ENCODE measurements at places on chromosomes 3 and 15.

- DNase-seq, result no peak
These were observed 86.0 kb downstream of the DNAJB8 start for GRCh38 chr3:128380719-128381118.

- no peak for DNase-seq
These were observed 102.8 kb downstream of the STT3B start for GRCh38 chr3:31635545-31635944.

DNA sequence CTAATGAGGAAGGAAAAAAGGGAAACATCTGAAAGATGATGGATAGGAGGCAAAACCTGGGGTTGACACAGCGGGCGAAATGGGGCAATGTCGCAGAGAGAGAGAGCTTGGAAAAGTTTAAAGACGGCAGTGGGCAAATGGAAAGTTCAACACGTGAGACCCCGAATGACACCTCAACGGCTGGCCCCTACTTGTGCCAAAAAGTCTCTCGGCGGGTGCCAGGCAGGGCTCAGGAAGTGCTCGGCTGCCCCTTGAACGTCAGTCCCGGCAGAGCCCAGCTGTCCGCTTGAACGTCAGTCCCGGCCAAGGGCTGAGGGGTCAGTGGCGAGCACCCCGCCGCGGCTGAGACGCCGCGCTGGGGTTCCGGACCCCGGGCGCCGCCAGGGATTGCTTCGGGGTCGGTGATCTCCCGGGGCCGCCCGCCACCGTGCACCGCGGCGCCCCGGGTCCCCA lies 658 bp downstream of the EOGT start:
- peak; percentile 37 for DNase-seq

DNA sequence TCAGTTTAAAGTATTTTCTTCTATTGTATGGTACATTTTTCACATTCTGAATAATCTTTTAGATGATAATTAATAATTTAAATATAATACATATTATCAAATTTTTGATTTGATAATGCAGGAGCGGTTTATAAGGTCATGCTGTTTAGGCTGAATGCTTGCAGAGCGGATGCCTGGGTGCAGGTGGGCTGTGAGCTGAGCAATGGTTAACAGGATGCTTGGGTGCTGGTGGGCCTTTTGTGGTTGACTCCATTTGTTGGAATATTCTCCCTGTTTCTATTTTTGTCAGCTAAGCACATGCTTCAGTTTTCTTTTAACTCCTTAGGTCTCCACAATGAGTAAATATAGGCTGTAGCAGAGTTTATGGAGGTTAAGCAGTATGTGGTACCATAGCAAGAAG lies 1549.3 kb downstream of the OTOL1 start:
- DNase-seq, result no peak

DNA sequence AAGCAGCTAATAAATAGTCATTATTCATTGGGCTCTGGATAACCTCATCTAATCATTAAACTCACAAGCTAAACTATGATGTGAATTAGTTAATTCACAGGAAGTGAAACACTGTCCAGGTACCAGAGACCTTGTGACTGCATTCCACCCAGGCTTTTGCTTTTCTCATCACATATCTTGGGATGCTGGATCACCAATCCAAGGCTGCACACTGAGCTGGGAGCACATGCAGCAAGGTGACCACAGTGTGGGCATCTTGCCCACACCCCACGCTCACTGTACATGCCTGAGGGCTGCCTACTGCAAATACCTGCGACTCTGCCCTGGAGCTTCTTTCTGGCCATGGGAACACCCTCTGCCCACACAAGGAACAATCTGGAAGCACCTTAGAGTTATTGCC lies 40.6 kb upstream of the TNFAIP8L3 start:
- no peak for DNase-seq

GRCh38 chr3:134496471-134497071 lies 10.7 kb downstream of the CEP63 start:
- no peak for DNase-seq

DNA sequence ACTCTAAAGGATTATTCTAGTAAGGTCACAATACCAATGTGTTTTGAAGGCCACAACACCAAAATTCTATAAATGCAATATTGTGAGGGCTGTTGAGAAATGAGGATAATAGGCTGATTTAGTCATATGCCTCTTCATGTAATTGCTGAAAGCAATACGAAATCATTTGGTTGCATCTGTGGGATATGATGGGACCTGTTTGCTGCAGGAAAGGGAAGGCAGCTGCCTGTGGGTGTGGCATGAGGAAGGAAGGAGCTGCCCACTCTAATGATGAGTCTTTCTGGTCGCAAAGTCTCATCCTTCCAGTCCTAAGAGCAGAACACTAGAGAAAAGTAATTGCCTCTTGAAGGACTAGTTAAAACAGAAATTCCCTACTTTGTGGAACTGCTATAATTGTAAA lies 245.3 kb upstream of the ZPLD1 start:
- DNase-seq, result no peak

GRCh38 chr3:169509359-169509758 lies 154.2 kb downstream of the MECOM start:
- DNase-seq, result no peak

- DNase-seq, result no peak
These were observed 26.7 kb upstream of the LRTM1 start for GRCh38 chr3:54954521-54954920.

DNA sequence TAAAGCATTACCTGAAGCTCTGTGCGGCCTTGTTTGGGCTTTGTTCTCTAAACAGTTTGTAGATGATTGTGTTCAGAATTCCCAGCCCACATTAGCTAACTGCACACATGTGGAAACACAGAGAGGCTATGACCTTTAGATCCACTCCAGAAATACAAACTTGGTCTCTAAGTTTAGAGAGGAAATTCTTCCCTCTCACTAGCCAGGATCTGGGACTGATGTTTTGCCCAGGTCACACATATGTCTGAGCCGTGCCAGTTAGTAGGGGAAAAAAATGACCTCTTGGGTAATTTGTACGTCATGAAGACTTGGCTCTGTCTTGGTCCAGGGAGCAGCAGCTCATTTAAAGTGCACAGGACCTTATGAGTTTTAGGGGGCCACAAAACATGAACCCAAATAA lies 223.1 kb downstream of the RBMS3 start:
- no peak for DNase-seq

DNA sequence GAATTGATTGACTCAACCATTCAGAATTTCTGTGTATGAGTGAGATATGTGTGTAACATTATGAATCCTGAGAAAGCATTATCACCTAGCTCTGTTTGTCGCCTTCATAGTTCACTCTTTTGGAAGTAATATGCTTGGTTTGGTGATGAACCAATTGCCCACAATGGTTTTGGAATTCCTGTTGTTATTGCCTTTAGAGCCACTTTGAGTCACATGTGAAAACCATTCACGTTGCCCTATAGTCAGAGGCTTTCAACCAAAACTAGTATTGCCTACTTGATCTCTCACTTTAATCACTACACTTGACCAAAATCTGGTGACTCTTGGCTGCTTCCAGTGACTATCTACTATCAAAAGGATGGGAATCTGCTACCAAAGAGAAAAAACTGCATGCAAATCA lies 78.2 kb upstream of the FLNB start:
- DNase-seq, result no peak

GRCh38 chr15:98977441-98977840 lies 30.2 kb downstream of the PGPEP1L start:
- no peak for DNase-seq

DNA sequence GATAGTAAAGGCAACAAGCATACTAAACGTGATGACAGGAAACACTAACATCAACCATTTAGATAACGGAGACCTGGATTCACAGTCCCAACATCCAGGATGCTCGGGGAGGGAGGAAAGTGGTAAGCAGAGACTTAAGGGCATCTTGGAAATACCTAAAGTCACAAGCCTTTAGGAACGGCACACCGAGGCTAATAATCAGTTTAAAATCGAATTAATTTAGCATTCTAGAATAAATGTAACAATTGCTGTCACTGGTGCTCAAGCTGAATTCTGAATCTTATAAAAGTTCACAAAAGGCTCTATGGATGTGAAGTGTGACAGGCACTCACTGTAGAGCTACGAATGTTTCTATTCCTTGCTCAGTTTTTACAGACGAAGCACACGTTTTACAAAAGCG lies 1.3 kb downstream of the CD47 start:
- DNase-seq, result no peak

- DNase-seq, result no peak
These were observed 220.4 kb downstream of the OSBPL10 start for GRCh38 chr3:31760654-31761053.

DNA sequence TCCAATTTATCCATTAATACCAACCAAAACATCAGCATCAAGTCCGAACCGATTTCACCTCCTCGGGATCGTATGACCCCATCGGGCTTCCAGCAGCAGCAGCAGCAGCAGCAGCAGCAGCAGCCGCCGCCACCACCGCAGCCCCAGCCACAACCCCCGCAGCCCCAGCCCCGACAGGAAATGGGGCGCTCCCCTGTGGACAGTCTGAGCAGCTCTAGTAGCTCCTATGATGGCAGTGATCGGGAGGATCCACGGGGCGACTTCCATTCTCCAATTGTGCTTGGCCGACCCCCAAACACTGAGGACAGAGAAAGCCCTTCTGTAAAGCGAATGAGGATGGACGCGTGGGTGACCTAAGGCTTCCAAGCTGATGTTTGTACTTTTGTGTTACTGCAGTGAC lies 20.8 kb downstream of the LYSMD4 start:
- no peak for DNase-seq

DNA sequence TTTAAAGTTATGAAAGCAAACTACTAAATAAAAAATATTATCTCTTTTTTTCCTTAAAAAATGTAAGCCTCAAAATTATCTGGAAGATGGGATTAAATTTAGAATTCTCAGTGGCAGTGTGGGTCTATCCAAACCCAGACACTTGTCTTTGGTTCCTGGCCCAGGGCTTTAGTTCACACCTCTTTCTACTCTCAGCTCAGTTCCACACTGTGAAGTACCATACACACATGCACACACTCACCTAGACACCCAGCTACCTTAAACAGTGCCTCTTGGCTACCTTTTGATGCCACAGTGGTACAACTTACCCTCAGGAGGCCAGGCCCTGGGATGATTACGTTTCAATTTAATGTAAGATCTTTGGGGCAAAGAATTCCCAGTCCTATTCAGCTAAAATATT lies 51.0 kb upstream of the TSC22D2 start:
- no peak for DNase-seq

DNA sequence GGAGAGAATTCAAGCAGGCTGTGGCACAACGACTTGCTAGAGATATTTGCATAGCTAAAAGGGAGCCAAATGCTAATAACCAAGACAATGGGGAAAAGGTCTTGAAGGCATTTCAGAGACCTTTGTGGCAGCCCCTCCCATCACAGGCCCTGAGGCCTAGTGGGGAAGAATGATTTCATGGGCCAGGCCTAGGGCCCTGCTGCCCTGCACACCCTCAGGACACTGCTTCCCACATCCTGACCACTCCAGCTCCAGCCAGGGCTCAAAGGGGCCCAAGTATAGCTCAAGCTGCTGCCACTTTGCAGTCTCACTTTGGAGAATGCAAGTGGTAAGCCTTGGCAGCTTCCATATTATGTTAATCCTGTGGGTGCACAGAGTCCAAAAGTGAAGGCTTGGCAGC lies 21.5 kb upstream of the PTPN23 start:
- no peak for DNase-seq

DNA sequence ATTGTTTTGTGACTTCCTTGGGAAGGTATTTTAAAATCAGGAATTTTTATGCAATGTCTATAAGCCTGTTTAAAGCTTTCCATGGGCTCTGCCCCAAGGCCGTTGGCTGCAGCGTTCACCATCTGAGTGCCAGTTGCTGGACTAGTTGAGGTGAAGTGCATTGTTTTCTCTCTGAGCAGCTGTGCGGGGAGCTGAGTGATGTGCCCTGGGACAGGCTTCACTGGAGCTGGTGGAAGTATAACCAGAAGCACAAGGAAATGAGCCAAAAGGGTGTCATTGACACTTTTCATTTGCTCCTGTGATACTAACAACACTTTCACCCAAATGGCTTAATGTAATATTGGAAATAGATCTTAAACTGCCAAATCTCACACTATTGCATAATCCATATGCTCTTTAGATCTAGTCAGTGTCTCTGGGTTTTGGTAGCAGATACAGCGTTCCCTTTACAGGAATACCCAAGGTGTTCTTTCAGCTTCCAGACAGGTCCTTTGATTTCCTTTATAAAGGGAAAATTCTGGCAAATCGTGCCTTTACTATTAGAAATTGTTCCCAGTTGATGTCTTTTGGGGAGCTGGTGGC lies 29.2 kb downstream of the APH1B start:
- DNase-seq, result no peak

- DNase-seq, result no peak
These were observed 492 bp upstream of the FAM43A start for GRCh38 chr3:194685065-194685717.

DNA sequence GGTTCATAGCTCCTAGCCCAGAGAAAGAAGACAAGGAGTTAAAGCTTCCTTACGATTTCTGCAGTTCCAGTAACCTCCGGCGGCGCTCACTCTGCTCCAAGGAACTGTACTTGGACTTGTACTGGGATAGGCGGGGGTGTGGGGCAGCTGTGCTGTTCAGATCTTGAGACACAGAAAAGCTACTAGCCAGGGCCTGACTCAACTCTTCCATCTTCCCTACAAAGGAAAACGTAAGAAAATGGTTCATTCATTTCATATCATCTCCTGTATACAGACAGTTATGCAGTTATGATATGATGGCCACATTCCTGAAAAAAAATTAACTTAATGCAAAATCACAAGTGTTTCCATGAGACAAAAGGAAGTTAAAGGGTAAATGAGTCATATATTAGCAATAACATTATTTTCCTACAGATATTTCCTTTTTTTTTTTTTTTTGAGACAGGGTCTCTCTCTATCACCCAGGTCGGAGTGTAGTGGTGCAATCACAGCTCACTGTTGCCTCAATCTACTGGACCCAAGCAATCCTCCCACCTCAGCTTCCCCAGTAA lies 4.6 kb downstream of the SNUPN start:
- no peak for DNase-seq

- no peak for DNase-seq
These were observed 589 bp upstream of the SENP5 start for GRCh38 chr3:196867155-196867506.

GRCh38 chr15:74179983-74180880 lies 6.7 kb downstream of the ISLR start:
- DNase-seq, result no peak

DNA sequence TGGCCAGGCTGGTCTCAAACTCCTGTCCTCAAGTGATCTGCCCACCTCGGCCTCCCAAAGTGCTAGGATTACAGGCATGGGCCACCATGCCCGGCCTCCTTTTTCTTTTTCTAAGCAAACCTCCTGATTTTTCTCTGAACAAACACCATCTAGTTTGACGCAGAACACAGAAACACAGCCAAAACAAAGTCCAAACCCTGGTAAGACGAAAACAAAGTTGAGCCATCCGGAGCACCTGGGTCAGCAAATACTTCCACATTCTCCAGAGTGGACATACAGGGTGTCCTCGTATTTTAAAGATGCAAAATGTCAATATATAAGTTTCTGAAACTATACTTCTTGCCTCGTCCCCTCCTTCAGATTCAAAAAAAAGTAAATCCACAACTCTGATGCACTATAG lies 635.1 kb upstream of the ADAMTS9 start:
- no peak for DNase-seq

DNA sequence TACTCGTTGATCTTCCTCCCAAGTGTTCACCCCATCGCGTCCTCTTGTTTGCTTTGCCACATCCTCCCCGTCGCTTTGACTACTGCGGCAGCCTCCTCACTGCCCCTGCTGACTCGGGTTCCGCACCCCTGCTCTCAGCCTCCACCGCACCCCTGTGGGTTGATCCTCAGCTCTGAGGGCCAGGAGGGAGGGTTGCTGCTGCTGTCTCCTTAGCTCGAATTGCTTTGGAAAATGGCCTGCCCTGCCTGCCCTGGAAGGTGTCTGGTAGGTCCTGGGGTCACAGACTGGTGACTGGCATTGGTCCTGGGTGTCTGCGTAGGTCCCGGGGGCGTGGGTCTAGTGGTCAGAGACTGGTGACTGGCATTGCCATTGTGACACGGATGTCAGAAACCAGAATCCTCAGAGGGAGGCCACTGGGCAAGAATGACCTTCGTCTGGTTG lies 9.4 kb downstream of the MUC4 start:
- peak; percentile 55 for DNase-seq

Data from CD4-positive, alpha-beta T cell treated with Interleukin-21 for 1 hour (primary cell).